Stimulated activated CD4-positive, alpha-beta T cell treated with anti-CD3 and anti-CD28 coated beads, Interleukin-1b, Interleukin-23, amount 100 ng/mL, for 24 hours (primary cell): ENCODE measurements at places on chromosomes 4 and X.

- no peak for DNase-seq
These were observed 1.2 kb downstream of the MSMO1 start for GRCh38 chr4:165328708-165329107.

GRCh38 chrX:112218388-112218787, 135.8 kb upstream of the TRPC5 start:
- DNase-seq = no peak

DNA sequence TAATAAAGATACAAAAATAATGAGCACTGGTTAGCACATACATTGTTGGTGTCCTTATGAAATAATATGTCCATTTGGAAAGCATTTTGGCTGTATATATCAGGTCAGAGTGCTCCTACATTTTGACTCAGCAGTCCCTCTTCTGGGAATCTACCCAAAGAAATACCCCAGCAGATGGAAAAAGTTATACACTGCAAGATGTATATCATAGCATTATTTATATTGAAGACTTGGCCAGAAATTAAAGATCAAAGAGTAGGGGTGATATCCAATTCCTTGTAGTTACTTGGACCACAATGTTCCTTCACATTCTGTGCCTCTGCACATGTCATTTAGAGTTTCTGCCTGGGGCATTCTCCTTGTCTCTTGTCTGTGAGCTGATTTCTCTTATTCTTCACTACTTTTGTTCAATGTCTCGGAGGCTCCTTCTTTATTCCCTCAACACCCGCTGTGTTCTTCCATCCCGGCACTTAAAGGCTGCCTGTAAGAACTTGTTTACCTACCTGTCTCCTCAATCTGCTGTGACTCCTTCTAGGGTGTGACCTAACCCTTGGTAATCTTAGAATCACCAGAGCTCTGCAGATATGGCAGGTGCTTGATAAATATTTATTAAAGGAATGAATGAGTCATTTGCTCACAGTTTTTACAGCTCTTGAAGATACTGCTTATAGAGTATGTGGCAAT, 3.1 kb upstream of the TSPAN5 start:
- no peak for DNase-seq

DNA sequence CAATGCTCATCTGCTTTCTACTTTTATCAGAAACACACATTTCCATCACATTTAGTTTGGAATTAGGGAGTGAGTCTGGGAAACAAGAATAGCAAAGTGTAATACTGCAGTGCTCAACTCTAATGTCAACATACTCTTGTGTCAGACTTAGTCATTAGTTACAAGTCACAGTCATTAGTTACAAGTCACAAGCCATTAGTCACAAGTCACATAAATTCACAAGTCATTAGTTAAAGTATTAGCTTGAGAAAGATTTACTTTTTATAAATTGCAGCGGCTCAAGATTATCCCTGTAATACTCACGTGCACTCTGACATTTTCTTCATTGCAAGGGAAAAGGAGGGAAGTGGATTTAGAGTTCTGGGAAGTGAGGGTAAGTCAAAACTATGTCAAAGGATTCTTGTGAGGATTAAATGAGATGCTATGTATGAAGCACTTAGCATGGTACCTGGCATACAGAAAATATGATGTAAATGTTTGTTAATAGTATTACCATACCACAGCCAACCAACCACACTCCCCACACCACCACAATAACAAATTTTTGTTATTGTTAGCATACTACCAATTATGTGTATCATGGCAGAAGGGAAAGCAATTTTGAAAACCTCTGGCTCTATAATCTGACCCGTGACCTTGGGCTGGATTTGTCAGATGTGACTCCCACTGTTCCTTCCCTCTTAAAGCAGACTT, 116.6 kb downstream of the ARHGAP24 start:
- no peak for DNase-seq

- DNase-seq = no peak
These were observed 215.3 kb downstream of the HS6ST2 start for GRCh38 chrX:132743086-132743485.

GRCh38 chrX:48490661-48491060, 14.7 kb downstream of the FTSJ1 start:
- DNase-seq = no peak

DNA sequence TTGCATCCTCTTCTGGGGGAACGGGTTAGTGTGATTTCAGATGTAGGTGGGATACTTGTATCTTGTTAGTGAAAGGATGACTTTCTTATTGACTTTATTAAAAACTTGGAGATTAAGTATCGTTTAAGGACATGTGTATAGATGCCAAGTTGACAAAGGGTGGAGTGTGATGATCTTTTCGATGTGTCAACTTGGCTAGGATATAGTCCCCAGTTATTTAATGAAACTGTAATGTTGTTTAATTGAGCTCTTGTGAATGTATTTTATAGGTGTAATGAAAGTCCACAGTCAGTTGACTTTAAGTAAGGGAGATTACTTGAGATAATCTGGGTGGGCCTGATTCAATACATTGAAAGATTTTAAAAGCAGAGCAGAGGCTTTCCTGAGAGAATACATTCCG, 127.0 kb downstream of the AASDH start:
- no peak for DNase-seq

DNA sequence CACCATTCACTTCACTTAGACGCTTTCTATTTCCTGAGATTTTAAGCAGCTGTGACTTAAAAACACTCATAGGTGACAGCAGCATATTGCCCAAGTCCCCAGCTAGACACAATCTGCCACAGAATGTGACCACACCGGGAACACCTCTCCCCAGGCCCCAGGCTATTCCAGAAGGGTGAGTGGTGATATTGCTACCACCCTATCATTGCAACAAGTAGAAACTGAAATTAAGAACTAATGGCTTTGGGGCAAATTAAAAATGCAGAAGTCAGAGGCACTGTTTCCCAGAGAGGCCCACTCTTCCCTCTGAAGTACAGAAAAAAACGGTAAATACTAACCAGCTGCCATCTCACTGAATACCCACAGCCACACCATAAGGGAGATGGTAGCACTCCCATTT, 35.0 kb downstream of the QDPR start:
- DNase-seq = no peak

DNA sequence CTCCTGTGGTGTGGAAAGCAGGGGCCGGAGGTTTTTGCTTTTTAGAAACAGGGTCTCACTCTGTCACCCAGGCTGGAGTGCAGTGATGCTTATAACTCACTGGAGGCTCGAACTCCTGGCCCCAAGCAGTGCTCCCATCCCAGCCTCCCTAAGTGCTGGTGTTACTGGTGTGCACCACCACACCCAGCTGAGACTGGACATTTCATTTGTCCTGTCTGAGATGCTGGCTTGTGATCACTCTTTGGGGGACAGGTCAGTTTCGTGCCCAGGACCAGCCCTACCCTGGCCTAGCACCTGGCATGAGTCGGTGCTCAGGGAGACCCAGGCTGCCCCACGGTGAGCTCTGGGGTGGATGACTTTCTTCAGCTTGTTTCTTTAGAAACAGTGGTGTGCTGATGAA, 11.3 kb downstream of the PSAPL1 start:
- no peak for DNase-seq

- DNase-seq = no peak
These were observed 658 bp downstream of the ATP6AP2 start for GRCh38 chrX:40581336-40581920.

DNA sequence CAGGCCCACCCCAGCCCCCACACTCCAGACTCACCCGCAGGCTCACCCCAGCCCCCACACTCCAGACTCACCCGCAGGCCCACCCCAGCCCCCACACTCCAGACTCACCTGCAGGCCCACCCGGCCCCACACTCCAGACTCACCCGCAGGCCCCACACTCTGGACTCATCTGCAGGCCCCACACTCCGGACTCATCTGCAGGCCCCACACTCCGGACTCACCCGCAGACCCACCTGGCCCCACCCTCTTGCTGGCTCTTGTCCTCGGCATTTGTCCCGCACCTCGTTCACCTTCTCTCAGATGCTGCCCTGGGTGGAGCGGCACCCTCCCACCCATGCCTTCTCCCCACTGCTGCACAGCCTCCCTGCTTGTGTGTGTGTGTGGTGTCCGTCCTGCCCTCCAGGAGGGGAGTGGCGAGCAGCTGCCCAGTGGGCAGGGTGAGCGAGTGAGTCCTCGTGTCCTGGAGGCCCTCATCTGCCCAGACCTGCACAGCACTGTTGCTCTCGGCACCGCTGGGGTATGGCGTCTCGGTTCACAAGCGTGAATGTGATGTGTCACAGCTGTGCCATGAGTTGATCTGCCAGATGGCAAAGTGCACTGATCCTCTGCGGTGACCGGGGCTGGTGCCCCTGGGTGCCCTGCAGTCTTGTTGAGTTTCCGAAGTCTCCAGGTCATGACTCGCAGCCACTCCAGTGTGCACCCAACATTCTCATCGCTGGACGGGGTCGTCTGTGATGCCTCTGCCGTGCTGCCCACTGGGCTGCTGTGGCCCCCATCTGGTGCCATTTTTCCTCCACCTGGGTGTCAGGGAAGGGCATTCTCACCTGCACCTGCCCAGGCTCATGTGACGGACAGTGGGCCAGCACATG, 27.7 kb downstream of the MAEA start:
- no peak for DNase-seq

- DNase-seq = no peak
These were observed 224.6 kb downstream of the IL15 start for GRCh38 chr4:141860974-141861373.

- DNase-seq = no peak
These were observed 5.8 kb downstream of the SRPX2 start for GRCh38 chrX:100649550-100650356.

DNA sequence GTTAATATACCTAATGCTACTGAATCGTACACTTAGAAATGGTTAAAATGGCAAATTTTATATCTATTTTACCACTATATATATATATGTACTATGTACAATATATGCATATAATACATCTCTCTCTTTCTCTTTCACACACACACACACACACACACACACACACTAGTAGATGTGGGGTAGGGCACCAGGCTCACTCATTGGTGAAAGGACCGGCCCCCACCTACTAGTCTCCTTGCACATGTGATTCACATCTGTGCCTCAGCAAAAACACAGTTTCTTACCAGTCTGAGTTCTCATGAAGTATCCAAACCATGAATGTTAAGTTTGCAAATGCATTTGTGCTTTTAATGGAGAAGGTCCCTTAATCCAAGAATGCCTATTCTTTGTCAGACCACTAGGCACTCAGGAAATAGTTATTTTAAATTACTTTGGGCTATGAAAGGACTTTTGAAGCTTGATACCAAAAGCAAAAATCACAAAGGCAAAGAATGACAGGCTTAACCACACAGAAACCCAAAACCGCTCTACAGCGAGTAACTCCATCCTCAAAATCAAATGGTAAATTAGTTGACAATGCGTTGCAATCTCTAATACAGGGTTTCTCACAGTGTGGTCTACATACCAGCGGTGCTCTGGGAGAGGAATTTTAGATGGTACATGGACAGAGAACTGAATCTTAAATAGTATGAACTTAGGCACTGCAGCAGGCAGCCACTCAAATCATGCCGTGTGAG, 5.8 kb downstream of the TSC22D3 start:
- DNase-seq = no peak

DNA sequence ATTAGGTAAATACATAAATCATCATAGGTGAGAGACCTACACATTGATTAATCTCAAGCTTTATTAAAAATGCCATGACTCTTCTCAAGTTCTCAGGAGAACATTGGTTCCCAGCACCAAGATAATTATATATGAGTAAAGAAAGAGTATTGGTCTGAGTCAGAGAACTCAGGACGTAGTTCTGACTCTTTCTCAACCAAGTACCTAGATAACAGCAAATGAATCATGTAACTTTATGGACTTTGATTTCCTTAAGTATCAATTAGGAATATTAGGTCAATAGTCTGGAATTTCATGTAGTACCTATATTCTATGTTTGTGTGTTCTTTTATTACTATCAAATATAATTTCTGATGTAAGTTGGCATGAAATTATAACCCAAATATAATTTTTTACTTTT, 409.9 kb downstream of the GABRG1 start:
- DNase-seq = no peak

GRCh38 chr4:73340917-73341316, 63.2 kb upstream of the ALB start:
- no peak for DNase-seq

GRCh38 chr4:185878633-185879032, 66.6 kb upstream of the SORBS2 start:
- DNase-seq = no peak

GRCh38 chrX:57595381-57595811, 3.6 kb downstream of the ZXDB start:
- DNase-seq = no peak

DNA sequence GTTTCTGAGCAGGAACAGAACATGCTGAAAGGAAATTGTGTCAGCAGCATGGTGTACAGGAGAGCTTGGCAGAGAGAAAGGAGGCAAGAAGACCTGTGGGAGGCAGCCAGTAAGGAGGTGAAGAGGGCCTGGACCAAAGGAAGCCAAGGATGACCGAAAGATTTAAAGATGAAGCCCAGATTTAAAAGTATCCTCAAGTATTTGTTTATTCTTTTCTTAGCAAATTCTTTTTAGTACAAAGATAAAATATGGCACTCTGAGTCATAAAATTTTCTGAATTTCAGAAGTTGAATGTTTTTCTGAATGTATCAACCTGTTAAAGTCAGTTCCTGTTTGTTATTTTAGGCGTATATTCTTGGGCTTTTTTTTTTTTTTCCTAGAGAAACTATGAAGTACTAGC, 3.5 kb downstream of the PKD2 start:
- DNase-seq = no peak

DNA sequence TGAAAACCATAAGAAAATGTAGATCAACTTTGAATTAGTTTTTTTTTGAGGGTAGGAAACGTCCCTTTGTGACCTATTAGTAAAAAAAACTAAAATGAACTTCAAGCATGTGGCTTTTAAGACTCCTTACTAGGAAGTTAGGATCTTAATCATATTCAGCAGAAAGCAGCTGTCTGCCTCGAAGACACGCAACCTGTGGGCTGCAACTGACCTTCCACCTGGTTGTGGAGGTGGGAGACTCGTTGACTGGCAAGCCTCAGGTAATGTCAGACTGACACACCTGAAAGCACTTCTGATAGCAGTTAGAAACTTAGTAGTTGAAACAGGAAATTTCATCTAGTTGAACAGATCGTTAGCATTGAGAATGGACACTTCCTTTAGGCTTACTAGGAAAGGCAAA, 37.4 kb downstream of the CCNG2 start:
- DNase-seq = no peak
